ENCODE measurements at places on chromosomes 5 and 9.

GRCh38 chr9:84750152-84750865 lies 80.8 kb downstream of the NTRK2 start:
- no peak for DNase-seq

DNA sequence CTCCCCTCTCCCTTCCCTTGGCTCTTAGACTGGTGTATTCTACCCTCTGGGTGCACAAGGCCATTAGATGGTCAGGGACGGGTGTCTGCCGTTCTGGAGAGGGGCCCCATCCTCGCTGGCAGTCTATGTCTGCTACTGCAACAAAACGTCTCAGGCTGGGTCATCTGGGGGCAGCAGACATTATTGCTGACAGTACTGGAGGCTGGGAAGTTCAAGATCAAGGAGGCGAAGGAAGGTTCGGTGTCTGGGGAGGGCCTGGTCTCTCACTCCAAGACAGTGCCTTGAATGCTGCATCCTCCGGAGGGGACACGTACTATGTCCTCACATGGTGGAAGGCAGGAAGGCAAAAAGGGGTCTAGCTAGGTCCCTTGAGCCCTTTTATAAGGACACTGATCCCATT lies 93.4 kb upstream of the COL5A1 start:
- no peak for DNase-seq

DNA sequence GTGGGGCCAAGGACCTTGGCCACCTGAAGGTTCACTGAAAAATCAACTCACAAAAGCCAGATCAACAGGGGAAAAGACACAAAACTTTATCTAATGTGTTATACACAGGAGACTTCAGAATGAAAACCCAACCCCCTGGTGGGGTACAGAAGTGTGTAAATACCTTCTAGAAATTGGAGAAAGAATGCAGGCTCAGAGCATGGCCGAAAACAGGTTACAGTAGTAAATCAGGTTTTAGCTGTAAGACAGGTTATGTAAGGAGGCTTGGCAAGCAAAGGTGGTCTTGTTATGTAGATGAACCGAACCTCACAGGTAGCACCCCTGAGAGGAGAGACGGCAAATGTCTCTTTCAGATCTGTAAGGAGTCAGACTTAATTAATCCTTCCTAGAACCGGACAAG lies 10.0 kb downstream of the CEMIP2 start:
- DNase-seq: no peak

GRCh38 chr5:39428640-39429039 lies 3.9 kb upstream of the DAB2 start:
- DNase-seq: no peak

DNA sequence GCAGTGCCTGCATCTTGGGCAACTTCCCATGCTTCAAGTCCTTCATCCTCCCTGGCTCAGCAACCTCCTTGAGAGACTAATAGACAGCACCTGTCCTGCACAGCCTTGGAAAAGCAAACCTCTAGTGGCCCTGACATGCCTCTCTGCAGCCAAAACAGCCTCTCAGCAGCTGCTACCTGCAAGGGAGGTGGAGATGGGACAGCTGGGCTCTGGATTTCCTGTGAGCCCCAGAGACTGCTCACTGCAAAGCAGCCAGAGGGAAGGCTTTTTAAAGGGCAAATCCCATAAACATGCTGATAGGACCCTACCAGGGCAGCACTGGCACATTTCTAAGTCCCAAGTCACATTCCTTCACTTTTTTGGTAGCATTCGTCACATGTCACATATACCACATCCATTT lies 31.5 kb upstream of the MYORG start:
- no peak for DNase-seq

- no peak for DNase-seq
These were observed 140.9 kb downstream of the SYK start for GRCh38 chr9:90942555-90942954.

DNA sequence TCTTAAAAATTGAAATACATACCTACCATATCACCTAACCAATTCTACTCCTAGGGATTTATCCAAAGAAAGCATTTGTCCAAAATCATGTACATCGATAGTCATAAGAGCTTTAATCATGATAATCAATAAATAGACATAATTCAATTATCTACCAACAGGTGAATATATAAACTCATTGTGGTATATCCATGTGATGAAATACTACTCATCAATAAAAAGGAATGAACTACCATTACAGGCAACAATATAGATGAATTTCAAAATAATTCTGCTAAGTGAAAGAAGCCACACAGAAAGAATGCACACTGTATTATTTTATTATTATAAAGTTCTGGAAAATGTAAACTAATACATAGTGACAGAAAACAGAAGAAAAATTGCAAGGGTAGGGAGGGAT lies 81.8 kb downstream of the RFX3 start:
- no peak for DNase-seq

- no peak for DNase-seq
These were observed 294.2 kb upstream of the GRIN3A start for GRCh38 chr9:102032614-102033013.

DNA sequence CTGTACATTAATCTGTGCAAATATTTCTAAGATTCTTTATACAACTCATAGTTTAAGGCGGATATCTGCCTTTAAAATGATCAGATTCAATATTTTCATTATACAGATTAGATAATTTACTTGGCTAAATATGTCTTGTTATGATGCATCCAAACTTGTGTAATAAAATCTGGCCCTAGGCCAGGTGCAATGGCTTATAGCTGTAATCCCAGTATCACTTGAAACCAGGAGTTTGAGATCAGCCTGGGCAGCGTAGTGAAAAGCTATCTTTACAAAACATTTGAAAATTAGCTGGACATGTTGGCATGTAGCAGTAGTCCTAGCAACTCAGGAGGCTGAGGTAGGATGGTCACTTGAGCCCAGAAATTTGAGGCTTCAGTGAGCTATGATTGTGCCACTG lies 2002.2 kb upstream of the ACO1 start:
- no peak for DNase-seq

- no peak for DNase-seq
These were observed 19.3 kb downstream of the PUM3 start for GRCh38 chr9:2824564-2824963.

DNA sequence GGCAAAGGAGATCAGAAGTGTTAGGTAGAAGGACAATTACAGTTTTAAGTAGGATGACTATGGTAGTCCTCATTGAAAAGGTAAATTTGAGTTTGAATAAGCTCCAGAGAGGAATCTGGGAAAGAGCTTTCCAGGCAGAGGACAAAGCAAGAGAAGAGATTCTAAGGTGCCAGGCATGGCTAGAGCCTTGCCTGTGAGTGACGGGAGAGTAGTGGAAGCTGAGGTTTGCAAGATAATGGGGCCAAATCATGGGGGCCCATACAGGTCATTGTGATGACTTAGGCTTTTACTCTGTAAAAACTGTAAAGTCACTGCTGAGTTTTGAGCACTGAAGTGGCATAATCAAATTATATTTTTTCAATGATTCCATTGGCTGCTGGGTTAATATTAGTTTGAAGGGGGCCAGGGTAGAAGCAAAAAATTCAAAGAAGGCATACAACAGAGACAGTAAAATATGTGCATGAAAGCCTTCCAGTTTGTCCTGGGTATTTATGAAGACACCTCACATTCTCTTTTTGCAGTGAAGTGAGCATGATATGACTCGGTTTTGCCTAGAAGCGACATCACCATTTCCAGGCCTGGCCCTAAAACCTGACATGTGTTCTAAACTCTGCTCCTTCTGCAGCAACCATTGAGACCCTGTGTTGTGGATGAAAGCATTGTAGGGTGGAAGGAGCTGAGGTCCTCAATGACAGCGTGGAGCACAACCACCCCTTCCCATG lies 279.8 kb upstream of the TNC start:
- DNase-seq: no peak

All from CD4-positive, alpha-beta T cell (primary cell).